ENCODE measurements at places on chromosomes 2 and 18.

DNA sequence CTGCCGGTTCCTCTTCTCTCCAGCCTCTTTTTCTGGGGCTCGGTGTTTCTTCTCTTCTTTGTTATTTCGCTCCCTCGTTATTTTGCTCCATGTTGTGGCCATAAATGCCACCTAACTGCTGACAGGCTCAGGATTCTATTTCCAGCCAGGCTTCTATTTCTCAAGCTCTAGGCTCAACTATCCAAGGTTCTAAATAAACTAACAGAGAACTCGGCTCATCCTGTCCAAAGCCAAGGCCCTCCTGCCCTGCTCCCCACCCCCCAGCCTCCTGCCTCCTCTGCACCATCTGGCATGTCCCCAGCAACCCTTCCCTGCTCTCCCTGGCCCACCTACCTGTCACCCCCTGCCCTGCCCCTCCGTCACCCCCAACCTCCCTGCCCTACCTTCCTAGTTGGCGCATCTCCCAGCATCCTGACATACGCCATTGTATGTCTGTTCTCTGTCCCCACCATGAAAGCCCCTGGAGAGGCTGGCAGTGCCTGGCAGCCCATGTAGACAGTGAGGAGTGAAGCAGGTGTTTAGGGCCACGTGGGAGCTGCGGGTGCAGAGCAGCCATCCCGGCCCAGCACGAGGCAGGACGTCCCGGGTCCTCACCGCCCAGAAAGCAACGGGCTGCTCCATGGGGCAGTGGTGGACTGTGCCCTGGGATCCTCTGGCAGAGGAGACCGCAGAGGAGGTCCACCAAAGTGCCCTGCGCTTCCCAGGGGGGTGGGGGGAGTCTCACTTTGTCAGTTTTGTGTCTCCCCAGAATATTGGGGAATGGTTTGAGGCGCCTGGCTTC, 186.9 kb downstream of the TWIST2 start:
- no peak for DNase-seq

DNA sequence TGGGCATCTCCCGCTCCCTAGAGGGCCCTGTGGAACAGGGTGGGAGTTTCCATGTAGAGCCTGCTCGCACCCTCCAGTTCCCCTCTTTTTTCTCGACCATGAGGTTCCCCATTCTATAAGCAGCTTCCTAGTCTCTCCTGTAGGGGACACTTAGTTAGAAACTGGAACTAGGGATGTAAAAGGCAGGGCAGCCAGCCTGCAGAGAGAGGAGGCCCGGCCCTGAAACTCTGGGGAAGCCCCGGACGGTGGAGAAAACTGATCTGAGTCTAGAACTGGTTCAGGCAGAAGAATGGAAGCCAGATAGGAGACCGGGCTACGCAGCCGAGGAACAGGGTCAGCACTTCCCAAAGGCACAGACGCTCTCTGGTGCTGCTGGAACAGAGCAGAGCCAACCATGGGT, 51.6 kb upstream of the ATG16L1 start:
- DNase-seq = no peak

- no peak for DNase-seq
Measured at GRCh38 chr2:151280271-151280670, 9.2 kb downstream of the NMI start.

- DNase-seq = no peak
Measured at GRCh38 chr18:74825460-74825859, 227.8 kb downstream of the ZNF407 start.

DNA sequence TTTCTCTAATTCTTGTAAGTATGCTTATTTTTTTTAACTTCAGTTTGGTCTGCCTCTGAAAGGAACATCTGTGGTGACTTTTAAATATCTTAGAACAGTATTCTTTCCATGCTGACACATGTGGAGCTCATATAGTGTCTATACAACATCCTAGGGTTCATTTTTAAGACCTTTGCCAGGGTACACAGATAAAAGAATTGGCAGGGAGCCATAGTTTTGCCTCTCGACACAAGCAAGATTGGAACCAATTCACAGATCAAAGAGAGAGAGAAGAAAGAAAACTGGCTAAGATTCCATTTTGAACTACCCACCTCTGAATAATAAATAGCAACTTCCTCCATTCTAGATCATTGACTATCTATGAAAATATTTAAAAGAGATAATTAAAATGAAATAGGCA, 142.7 kb upstream of the ST6GAL2 start:
- DNase-seq = no peak

- no peak for DNase-seq
Measured at GRCh38 chr18:58694720-58695468, 23.6 kb downstream of the MALT1 start.

DNA sequence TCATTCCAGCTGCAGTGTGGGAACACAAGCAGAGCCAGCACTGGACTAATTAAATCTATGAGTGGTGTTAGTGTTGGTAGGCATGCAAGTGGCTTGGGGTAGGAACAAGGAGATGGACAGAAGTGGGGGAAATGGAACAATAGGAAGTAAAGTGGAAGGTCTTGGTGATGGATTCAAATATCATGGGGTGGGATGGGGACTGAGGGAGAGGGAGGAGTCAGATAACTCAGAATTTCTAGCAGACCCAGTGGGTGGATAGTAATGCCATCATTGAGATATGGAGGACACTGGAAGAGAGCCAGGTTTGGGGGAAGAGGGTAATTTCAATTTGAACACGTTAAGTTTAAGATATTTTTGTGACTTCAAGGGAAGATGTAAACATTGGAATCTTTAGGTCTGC, 2.9 kb upstream of the LNPK start:
- no peak for DNase-seq

DNA sequence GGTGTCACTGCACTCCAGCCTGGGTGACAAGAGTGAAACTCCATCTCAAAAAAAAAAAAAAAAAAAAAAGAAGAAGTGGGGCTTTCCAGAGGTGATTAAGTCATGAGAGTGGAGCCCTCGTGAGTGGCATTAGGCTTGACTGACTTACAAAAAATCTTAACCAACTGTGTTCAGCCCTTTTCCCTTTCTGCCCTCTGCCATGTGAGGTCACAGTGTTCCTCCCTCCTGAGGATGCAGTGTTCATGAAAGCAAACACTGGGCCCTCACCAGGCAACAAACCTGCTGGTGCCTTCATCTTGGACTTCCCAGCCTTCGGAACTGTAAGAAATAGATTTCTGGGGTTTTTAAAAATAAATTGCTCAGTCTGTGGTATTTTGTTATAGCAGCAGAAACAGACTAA, 37.0 kb upstream of the METTL21A start:
- no peak for DNase-seq

DNA sequence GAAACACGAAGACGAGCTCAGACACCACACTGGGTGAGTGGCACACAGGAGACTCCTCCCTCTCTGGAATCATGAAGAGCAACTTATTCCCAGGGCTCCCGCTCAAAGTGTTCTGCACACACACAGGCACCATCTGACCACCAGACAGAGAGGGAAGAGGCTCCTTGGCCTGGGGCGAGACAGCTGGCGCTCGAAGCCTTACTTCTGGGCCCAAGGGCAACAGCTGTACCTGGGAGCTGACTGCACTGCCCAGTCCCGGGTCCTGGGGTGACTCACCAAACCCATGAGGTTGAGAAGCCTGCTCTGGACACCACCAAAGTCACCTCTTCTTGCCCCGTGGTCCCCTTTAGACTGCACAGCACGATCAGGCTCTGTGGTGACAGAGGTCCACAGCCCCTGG, 42.4 kb downstream of the ADCY3 start:
- DNase-seq = no peak

DNA sequence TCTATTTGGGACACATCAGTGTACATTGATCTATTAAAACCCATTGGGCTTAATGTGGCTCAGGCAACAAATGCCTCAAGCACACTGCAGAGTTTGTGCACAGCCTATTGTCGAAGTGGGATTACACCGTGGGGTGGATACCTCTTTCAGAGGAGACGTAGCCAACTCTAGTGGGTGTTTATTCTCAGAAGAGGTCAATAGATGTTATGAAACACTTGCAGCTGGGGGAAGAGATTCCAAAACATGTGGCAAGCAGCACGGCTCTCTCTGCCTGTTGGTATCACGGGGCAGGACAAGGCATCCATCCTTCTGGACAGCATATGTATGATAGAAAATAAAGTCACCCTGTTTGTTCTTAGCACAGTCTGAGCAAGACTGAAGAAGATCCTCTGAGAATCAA, 121.4 kb upstream of the COPS8 start:
- no peak for DNase-seq

DNA sequence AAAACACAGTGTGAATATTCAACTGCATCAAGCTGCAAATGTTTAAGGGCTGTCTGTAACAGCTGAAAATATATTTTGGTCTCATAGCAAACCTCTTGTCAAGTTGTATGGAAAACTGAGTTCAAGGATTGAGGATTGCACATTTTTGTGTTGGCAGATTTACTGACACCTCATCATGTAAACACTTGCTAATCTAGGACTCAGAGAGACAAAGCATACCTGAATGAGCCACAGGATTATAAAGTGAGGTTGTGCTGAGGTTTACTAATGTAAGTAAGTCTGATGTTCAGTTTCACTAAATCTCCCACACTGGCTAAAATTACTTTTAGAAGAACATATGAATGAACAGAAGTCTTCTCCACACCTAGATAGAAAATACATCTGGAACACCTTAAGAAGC, 1993.1 kb upstream of the CELF4 start:
- DNase-seq = no peak

DNA sequence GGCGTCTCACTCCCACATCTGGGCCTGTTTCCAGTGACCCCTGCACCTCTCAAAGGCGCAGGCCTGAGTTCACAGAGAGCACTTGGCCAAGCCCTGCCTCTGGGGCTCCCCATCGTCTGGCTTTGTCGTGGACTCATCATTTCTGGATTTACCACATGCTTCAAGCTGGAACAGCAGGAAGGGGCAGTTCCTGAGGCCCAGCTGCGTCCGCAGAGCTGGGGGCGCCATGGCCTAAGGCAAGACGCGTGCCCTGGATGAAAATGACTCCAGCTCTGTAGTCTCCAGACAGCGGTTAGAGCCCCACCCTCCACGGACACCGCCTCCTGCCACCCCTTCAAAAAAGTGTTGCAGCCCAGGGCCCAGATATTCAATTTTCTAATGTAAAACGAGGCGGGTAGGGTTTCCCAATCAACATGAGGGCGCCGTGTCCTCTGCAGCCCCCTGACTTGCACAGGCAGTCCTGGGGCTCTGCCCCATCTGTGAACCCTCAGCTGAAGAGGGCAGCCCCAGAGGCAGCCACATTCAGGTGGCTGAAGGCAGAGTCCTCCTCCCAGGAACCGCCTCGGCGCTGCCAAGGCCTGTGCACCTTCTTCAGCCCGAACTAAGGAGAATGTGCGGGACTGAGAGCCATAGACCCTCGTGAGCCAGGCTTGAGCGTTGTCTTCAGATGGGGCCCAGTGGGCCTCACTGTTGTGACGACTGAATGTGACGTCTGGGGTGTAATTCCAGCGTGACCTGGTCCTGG, 85.5 kb downstream of the NFATC1 start:
- DNase-seq = no peak

GRCh38 chr2:218028562-218029348, 26.0 kb upstream of the TNS1 start:
- DNase-seq = peak; percentile 50

DNA sequence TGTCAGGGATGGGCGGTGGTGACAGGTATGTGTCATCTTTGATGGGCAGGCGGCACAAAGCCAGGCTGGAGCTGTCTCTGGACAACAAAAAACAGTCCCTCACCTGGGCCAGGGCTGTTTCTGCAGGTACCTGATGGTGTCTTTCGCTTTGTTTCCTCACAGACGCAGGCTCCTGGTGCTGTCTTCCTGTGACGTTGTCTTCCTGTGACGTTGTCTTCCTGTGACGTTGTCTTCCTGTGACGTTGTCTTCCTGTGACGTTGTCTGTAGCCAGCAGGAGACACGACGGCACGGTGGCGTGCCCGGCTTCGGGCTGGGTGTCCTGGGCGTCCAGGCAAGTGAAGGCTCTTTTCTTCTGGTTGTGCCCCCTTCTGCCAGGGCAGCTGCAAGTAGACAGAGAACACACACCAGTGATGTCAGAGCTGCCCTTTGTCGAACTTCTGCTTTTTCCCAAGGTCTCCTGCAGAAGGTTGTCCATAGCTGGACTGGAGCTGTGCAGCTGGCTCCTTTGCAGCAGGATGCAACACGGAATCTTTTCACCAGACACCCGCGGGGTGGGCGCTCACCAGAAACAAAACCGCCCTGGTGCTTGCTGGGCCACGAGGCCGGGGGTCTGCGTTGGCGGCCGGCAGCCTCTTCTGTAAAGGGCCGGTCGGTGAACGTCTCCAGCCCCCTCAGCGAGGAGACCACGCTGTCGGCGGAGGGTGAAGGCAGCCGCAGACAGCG, 21.1 kb downstream of the GPR35 start:
- no peak for DNase-seq

- no peak for DNase-seq
Measured at GRCh38 chr2:88053296-88053695, 2.3 kb downstream of the KRCC1 start.

DNA sequence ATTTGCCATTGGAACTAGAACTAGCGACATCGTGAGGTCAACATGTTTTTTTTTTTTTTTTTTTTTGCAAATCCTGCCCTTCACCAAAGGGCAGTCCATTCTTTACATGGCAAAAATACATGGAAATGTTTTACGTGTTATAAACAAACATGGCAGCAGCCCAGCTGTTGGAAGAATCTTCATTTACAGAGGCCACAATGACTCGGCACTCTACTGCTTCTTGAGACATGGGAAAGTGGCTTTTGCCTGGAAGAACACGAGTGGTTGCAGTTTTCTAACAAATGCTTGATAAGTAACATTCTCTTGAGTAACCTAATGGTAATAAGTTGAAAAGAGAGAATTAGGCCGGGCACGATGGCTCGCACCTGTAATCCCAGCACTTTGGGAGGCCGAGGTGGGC, 22.8 kb upstream of the POLR1B start:
- no peak for DNase-seq

Data from type B pancreatic cell (in vitro differentiated cells).